ENCODE measurements at places on chromosomes 13 and 19.

GRCh38 chr19:55640043-55640576 lies 692 bp upstream of the ZNF580 start:
- peak; percentile 85 for DNase-seq

DNA sequence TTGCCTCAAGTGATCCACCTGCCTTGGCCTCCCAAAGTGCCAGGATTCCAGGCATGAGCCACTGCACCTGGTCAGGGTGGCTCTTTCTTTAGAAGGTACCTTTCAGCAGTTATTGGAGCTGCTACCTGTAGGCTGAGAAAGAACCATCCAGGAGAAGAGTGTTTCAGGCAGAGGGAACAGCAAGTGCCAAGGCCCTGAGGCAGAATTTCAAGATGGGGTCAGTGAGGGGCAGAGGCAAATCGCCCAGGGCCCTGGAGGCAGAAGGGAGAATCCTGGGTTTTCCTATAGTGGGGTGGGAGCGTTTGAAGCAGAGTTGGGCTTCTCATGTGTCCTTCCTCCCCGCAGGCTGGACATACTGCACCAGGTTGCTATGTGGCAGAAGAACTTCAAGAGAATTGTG lies 2.2 kb downstream of the MRPL4 start:
- no peak for DNase-seq

- DNase-seq, result no peak
Measured at GRCh38 chr19:4692251-4693077, 22.3 kb upstream of the MYDGF start.

DNA sequence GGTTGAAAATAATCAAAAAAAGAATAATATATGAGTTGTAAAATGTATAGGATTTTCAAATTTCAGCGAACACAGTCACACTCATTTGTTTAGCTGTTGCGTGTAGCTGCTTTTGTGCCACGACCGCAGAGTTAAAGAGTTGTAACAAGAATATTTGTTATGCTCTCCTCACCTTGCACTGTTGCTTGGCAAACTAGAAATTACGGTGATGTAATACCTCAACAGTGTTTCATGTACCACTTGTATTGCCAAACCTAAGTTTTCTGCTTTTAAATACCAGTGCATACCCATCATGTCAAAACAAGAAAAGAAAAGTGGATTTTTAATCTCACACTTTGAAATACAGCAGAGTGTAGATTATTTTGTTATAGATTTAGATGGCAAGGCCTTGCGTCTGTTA lies 201.1 kb downstream of the NBEA start:
- DNase-seq, result no peak

DNA sequence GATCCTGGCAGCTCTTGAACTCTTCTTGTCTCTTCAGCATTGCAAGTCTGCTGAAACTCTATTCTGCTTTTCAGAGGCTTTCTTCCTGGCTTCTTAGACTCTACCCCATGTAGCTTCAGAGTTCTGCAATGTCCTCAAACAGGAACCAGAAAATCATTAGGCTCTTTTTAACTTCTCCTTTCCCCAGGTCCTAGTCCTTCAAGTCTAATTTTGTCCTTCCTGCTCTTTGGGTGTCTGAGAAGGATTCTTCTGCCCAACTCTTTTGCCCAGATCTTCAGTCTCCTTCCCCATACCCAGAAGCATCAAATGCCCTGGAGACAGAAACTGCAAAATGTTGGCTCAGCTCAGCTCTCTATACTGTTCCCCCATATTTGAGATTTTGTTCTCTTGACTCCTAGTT lies 50.0 kb upstream of the CALM3 start:
- no peak for DNase-seq

GRCh38 chr13:35699825-35700510 lies 223.5 kb upstream of the MAB21L1 start:
- DNase-seq, result peak; percentile 82

GRCh38 chr13:80312967-80313366 lies 28.0 kb downstream of the SPRY2 start:
- no peak for DNase-seq

- no peak for DNase-seq
Measured at GRCh38 chr13:71285700-71286099, 581.3 kb downstream of the DACH1 start.

DNA sequence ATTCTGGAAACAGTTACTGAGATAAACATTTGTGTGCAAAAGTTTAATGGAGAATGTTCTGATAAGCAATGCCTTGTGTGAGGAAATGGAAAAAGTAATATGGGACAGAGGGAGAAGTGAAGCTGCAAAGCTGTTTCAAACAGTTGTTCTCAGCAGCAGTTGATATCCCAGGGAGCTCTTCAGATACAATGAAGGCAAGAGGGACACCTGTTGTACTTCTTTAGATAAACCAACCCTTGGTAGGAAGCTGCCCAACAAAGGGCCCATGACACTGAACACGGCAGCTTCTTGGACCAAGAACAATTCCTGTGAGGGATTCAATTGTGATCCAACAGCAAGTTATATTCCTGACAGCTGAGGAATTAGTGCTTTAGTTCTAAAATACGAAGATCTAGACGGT lies 894.3 kb upstream of the PCDH20 start:
- no peak for DNase-seq

- DNase-seq, result no peak
Measured at GRCh38 chr13:112742583-112742982, 52.7 kb downstream of the ATP11A start.

GRCh38 chr13:98517576-98518310 lies 59.2 kb downstream of the STK24 start:
- DNase-seq, result no peak

GRCh38 chr19:55486971-55487923 lies 989 bp upstream of the SSC5D start:
- DNase-seq, result peak; percentile 96

DNA sequence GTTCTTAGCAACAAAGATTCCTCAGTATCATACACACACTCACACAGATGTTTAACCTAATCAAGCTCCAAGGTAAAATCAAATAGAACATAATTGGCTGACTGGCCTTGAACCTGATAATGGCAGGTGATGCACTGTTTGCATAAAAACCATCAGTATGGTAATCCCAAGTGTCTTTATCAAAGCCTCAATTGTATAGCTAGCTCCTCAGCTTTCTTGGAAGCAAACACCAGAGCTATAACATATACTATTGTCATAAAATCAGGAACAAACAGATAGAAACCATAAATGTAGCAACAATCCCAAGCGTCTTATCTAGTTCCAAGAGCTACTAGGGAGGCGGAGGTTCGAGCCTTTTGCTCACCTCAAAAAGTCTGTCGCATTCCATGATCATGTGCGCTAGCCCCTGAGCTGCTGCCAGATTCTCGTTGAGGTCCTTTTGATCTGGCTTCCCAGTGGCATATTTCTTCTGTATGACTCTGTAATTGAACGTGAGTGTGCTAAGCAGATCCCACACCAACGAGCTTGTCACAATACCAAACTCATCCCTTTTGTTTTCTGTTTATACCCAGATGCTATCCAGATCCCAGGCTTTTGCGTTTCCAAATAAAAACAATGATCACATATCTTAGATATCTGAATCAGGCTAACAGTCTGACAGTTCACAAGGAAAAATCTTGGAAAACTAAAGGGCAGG lies 95.3 kb downstream of the KL start:
- peak; percentile 64 for DNase-seq

DNA sequence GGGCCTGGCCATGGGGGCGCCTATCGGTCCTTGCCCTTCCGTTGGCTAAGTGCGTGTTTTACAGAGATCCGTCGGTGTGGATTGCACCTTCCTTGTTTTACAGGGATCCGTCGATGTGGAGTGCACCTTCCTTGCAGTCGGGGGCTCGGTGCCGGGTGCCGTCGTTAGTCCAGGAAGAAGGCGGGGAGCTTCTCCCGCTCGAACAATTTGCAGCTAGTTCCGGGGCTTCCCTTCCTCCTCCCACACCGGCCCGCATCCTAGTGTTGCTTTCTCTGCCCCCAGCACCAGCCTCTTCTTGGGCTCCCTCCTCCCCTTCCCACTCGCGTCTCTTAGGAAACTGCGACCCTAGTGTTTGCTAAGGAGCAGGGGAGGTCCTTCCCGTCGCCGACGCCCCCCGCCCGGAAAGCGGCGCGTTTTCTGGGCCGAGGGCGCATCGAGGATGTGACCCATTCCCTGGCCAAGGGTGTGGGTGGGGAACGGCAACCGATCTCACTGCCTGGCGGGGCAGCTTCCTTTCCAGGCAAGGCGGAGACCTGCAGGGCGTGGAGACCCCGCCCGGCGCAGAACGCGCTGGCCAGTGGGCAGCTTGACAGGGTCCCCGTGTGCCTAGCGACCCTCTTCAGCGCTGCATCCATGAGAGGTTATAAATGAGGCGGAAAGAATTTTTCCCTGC lies 75.7 kb upstream of the ZNF91 start:
- DNase-seq, result no peak

DNA sequence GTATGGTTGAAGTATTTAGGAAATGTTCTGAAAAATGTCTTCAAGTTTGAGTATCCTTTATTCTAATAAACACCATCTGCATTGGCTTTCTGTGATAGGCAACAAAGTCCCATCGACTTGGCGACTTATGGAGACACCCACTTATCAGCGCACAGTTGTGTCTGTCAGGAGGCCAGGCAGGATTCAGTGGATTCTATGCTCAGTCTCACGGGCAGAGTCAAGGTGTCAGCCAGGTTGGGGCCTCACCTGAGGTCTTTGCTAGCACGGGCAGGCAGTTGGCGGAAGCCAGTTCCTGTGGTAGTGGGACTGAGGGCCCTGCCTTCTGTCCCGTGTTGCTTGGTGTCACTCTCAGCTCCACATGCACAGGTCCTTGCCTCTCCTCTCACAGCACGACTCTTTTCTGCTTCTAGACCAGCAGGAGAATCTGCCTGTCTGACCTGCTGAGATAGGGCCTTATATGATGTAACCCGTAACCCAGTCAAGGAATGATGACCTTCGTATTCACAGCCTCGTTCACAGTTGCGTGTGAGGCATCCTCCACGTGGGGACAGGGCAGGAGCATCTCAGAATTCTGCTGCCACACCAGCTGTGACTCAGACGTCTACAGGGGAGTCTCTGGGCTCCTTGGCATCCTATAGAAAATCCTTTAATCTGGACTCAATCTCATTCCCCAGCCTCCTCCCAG lies 10.0 kb downstream of the CUL4A start:
- DNase-seq, result no peak

- DNase-seq, result no peak
Measured at GRCh38 chr13:37475151-37475550, 123.4 kb downstream of the POSTN start.

GRCh38 chr19:40420766-40421765 lies 4.7 kb downstream of the SERTAD1 start:
- peak; percentile 95 for DNase-seq

GRCh38 chr19:13098277-13099072 lies 4.2 kb downstream of the LYL1 start:
- DNase-seq, result peak; percentile 83

DNA sequence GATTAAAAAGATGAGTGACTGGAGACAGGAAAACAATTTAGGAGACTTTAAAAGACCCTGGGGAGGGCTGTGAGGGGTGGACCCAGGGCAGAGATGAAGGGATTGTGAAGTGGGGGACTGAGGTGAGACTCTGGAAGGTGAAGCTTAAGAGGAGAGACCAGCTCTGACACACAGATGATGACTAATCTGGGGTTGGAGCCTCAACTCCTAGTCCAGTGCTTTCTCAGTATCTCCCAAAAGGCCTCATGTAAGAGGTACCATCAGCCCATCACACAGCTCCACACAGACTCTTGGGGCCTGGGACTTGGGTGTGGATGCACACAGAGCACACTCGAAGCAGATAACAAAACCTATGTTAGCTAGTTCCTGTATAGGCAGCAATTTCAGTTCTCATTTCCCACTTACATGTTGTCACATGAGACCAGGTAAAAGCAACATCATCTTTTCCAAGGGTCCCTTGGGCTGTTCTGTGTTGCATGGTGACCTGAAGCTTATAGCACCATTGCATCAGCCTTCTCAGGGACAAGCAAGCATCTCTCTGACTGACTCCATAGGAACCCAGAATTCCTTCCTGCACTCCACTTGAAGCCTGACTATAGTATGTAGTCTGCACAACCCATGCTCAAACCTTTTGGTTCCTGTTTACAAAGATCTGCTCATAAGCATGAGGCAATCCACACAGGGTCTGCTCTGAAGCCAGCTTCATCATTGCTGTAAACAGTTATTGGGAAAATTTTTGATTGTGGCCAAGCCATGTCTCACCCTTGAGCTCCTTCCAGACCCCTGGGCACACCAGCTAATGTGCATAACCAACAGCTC lies 88.6 kb upstream of the MYCBP2 start:
- no peak for DNase-seq

- DNase-seq, result peak; percentile 86
Measured at GRCh38 chr19:55605637-55606470, at the start of gene ZNF865. TSS of gene ZNF865 (plus strand) at chr19:55605647. CDS start at chr19:55613619, 7,972 bp downstream.

DNA sequence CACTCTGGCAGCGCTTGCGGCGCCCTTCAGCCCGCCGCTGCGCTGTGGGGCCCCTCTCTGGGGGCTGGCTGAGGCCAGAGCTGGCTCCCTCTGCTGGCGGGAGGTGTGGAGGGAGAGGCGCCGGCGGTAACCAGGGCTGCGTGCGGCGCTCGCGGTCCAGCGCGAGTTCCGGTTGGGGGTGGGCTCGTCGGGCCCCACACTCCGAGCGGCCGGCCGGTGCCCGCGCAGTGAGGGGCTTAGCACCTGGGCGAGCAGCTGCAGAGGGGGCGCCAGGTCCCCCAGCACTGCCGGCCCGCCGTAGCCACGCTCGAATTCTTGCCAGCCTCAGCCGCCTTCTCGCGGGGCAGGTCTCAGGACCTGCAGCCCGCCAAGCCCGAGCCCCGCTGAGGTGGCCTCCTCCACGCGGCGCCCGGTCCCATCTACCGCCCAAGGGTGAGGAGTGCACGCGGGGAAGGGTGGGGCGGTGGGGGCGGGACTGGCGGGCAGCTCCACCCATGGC lies 879.0 kb upstream of the SLITRK5 start:
- no peak for DNase-seq

DNA sequence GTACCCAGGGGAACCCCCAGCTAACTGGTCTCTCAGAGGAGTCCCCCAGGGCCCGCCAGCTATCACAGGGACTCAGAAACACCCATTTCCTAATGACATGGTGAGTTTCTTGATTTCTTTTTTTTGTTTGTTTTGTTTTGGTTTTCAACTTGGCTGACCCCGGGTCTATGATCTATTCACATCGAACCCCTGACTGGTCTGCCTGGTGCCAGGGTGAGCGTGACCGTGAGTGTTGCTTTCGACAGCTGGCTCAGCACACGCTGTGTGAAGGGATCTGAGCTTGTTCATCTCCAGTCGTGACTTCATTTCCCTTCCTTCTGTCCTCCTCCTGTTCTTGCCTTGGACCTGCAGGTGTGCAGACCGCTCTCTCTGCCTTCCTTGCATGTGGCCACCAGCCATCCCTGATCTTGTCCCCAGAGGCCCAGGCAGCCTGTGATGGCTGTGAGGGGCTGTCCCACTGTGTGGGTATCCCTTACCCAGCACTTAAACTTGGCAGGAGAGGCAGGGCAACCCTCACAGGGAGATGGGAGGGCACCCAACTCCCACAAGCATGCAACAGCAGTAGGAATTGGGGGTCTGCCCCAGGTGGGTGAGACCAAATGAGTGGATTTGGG lies 26.2 kb downstream of the TMEM161A start:
- no peak for DNase-seq

- DNase-seq, result no peak
Measured at GRCh38 chr13:86608701-86609100, 809.5 kb upstream of the SLITRK6 start.
